NCI-H1105 treated with DMSO at 0.1 percent for 48 hours (cell line): ENCODE measurements at places on chromosomes 7 and 10.

GRCh38 chr7:100641463-100641859 lies at the start of gene TFR2:
TFR2 (minus strand) TSS chr7:100641552; CDS start chr7:100641509, 43 bp downstream.
- DNase-seq = no peak

GRCh38 chr7:93569189-93569588 lies 5.3 kb downstream of the CALCR start:
- no peak for DNase-seq

DNA sequence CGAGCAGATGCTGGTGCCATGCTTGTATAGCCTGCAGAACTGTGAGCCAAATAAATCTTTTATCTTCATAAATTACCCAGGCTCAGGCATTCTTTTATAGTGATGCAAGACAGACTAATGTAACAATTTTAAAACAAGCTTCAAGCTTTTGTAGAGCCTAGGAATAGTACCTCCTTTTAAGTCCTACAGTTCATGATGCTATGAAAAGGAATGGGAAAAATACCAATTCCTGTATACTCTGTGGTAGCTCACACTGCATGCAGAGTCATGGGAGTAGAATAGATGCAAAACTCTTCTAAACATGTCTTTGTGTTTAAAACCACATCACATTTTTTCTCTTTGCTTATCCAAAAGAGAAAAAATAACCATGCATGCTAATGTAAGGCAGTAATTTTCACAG lies 66.6 kb upstream of the WNT16 start:
- no peak for DNase-seq

- peak; percentile 83 for DNase-seq
Observed at GRCh38 chr7:80918909-80919721, at the start of gene SEMA3C. SEMA3C (minus strand) TSS chr7:80919051; CDS start chr7:80916781, 2,270 bp downstream.

GRCh38 chr10:116306847-116307246 lies 17.4 kb upstream of the CCDC172 start:
- DNase-seq = no peak

DNA sequence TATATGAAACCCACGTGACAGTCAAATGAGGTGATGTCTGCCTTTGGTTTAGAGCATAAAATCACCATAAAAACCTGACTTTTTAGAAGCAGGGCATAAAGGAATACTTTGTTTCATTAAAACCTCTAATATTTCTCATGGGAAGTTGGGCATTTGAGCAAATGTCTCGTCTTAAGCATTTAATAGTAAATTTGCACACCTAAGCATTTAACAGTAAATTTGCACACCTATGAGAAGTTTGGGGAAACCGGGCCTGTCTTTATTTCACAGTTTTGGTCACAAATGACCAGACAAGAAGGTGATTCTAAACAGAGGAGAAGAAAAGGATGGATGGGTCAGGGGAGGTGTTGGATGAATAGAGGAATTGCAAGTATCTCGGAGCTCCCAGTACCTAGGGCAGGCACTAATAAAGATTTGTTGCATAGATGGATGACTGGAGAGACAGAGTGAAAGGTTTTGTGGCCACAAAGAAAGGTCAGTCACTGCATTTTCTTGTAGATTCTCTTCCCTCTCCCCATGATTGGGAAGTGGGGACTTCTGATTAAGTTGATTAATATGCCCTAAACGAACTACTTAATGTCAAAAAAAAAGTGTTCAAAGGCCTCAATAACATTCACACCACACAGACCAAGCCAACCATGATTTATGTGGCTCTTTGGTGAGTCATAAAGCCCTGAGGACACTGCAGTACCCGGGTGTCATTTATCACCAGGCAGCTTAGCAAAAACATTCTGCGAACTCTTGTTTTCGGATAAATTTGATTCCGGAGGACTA lies 158.2 kb downstream of the SPAG6 start:
- no peak for DNase-seq

- no peak for DNase-seq
Observed at GRCh38 chr7:5831196-5831595, 49.4 kb upstream of the OCM start.

DNA sequence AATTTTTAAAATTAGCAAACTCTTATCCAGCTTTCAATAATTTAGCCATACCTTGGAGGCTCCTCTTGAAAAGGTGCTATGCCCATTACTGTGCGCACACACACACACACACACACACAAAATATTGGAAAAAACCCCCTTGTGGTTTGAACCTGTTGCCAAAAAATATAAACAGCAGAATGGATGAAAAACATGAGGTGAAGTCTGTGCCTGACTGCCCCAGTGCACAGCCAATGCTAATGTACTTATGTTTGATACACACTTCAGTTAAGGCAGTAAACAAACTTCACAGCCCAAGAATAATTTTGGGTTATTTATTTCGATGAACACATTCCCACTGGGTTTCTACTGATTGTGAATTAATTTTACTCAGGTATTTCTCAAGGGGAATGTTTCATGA lies 113.2 kb upstream of the SEM1 start:
- DNase-seq = no peak

DNA sequence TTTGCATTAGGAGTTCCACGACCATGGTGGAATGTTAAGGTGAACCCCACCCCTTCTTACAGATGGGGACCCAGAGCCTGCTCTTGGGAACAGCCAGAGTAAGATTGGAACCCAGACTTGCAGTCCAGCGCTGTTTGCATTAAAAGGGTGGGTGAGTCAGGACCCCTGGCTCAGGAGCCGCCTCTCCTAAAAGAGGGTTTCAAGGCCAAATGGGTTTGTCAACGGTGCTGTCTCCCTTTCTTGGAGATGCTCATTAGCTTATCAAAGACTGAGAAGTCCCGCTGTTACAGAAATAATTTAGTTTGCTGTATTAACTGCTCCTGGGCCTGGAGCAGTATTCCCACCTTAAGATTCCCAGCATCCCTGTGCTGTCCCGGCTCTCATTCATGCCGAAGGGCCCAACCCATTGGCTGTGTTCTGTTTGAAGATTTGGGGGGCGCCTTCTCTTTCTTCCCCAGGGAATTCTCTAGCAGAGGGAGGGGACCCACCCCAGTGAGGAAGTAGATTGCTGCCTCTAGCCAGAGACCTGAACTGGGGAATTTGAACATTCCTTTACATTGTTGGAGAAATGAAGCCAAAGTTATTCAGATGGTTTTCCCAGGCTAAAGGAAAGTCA lies 1.8 kb downstream of the MARVELD1 start:
- DNase-seq = no peak
